ENCODE measurements at places on chromosomes 5 and 9.
A peak's percentile ranks its signal among the peaks of the same experiment; 100 is the strongest.

GRCh38 chr5:137666461-137666850 is 69.4 kb downstream of the KLHL3 start:
- no peak for DNase-seq

DNA sequence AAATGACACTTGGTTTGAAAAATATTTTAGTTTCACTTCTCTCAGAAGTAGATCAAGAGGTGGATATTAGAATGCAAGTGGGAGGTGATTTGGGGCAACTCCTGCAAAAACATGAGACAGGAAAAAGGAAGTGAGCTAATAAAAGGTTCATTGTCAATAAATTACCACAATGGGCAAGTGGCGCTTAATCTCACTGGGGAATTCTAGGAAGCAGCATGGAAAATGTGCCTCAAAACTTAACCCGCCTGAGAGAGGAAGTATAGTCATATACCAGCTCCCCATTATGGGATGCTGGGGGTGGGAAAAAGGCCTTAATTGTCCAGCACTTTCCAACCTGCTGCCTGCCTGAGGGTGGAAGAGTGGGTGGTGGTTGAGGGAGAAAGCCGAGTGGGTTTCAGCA is 204.1 kb downstream of the ELAVL2 start:
- no peak for DNase-seq

DNA sequence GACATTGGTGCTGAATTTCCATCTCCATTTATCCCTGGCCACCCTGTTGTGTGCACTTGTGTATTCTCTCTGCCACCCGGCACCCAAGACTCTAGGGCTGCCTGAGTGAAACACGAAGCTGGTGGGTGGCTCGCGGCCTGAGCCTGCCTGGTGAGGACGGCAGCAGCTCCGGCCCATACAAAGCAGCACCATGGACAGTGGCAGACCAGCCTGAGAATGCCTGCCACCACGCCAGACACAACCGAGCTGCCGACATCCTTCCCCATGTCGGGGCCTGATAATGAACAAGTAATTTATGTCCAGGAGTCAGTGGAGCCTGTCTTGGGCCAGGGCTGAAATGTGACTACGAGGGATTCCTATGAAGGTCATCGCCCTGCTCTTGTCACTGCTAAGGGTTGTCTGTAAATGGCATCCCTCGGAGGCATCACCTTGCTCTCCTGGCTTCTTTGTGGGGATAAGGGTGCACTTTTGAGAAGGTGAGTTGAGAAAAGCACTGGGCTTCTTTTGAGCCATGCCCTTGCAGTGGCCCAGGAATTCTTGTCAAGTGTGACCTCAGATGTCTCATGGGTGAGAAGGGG is 175.7 kb downstream of the MELK start:
- DNase-seq, result peak; percentile 45

DNA sequence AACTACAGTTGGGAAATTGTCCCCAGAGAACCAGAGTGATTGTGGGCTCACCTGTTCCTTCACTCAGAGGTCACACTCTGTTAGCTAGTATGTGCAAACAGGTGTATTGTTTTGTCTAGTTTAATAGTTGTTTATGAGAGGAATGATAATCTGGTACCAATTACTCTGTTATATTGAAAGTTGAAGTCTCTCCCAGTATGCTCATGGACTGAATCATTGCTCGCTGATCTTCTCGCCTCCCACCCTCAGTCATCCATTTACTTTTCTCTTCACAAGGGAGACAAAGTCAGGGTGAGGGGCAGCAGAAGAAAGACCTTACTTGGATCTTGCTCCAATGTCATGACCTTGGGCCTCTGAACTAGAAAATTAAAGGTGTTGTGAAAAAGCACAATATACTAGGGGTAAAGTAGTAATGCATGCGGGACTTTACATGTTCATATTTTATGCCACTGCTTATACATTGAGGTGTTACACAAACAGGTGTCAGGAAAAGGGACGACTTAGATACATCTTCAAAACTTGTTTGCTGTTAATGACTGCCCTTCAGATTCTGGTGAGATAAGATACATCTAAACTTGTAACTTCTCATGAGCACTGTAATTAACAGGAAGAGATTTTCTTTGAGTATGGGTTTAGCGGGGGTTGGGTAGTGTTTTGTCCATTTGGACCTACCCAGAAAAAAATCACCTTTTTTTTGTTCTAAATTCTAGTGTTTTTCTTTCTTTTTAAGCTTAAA is 36.9 kb downstream of the LNPEP start:
- no peak for DNase-seq

DNA sequence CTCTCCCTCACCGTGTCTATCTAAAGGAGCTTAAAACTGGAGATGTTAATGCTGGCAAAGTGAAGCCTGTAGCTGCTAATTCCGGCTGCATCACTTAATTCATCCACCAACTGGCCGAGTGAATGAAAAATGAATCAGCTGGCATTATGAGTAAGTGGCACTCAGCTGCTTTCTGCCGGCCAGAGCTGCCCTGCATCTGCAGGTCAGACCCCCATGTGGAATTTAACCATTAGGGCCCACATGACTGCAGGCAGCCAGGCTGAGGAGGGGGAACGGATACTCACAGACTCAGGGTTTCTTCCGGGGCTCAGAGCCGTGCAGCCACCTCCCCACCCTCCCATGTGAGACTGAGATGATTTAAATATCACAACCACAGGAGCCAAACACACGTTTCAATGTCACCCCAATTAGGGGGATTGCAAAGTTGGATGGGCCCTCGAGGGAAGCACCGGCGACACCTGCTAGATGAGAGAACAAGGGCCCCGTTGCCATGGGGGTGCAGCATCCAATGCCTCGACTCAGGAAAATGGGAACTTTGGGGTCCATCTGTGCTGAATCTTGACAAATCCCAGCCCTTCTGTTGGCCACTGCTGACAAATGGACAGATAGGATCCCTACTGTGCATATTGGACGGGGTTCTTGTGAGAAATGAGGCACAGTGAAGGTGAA is 115.6 kb upstream of the ALDH1B1 start:
- no peak for DNase-seq

- no peak for DNase-seq
Observed at GRCh38 chr5:68200288-68200687, 15.3 kb upstream of the PIK3R1 start.

DNA sequence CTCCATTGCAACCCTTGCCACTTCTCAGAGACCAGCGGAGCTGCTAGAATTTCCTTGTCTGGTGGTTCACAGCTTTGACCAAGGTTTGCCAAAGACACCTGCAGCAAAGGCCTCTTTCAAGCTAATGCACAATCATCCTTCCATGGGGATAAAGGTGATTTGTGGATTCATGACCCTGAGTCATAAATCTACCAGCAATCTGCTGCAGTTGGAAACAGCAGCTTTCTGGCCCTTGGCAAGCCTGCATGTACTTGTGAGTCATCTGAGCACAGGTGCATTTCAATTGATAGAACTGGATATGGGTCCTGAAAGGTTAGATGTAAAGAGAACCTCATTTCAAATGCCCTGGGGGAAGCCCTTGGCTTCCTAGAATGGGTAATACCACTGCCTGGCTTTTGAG is 21.6 kb upstream of the TCF7 start:
- DNase-seq, result no peak

DNA sequence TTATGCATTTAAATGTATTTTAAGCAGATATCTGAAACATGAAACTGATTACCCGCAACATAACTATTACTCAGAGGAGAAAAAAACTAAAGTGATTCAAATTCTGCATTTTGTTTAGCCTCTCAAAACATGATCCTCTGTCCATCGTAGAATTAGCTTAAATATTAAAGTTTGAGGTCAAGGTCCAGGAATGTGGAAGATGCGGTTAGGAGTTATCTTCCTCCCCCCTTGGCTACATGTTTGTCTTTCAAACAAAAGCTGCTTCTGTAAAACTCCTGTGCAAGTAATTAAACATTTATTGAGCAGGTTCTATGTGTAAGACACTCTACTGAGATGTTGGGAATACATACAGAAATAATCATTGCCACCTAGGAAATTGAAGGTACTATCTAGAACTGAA is 175.0 kb upstream of the ISL1 start:
- no peak for DNase-seq

DNA sequence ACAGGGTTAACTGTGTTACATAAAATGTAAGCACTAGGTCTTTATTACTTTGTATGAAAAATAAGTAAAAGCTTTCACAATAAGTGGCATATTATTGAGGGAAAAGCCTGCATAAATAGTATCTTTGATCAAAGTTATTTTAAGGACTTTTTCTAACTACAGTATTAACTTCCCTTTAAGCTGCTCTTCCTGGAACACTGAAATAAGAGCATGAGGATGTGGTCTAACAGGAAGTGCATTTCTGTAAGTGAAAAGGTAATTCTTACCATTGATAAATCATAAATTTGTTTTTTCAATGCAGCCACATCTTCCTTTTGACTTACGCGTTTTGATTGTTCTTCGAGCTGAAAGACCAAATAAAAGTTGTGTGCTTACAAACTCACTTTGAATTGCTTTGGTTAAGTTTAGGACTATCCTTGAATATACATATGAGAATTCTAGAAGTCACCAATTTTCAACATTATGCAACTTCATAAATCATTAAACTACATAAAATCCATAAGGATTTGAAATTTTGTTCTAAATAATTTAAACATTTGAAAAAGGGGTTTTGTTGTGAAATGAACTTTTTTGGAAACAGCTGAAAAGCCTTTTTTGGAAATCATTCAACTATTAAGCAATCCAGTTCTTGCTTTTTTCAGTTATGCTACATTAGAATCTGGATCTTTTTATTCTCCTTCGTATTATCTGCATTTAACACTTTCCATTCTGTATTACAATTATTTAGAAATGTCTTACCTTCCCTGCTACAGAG is 50.6 kb downstream of the RASEF start:
- DNase-seq, result no peak

GRCh38 chr5:137822158-137822764 is 45.4 kb upstream of the MYOT start:
- peak; percentile 40 for DNase-seq

- peak; percentile 89 for DNase-seq
Observed at GRCh38 chr9:132800038-132800648, 77.9 kb downstream of the AK8 start.

DNA sequence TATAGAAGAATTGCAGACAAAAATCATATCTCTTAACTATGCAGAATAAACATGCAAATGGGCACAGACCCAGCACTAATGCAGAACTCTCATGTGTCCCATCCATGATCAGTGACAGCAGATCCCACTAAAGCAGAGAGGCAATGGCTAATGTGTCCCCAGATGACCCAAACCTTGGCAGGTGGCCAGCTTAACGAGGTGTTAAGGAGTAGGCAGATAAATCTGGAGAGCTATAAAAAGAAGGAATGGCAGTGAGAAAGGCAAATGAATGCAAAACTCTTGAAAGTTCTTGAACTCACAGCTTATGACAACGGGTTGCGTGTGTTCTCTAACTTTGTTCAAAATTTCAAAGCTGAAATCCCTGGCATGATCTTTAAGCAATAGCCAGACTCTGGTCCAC is 265.4 kb downstream of the RASEF start:
- no peak for DNase-seq

DNA sequence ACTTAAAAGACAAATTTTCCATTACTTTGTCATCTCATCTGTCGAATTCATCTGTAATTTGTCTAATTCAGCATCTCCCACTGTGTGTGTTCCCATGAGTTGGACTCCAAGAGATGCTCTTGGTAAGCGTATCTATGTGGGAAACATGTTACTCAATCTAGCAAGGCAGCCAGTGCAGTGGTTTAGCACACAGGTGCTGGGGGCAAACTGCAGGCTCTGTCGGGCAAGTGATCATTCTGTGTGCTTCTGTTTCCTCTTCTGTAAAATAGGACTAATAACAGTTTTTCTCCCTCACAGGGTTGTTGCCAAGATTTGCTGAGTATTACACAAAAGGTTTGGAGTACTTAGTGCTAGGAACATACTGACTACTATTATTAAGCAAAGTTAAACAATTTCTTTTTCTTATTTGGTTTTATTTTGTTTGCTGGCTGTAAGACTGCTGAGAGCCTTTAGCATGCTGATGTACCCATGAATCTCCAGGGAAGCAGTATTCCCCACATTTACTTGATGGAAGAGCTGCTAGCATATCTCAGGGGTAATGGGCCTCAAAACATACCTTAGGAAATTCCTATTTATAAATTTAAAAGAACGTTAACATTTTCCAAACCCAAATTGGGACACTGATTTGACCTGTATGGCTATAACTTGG is 709 bp upstream of the GAPT start:
- DNase-seq, result no peak

DNA sequence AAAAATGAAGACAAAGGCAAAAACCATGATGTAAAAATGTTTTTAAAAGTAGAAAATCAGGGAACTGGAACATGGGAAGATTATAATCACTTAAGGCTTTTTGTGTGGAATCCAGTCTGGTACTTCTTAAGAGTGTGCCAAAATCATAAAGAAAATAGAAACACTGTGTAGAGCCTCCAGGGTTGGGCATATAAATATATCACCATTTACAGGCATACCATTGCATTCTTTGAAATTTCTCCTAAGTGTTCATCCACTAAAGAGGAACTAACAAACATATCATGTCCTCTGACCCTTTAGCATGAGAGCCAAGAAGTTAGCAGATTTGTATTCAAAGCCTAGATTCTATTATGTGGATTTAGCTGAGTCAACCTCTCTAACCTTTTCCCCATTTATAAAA is 93.3 kb downstream of the SLF1 start:
- DNase-seq, result no peak

- no peak for DNase-seq
Observed at GRCh38 chr5:43567967-43568366, 11.1 kb upstream of the PAIP1 start.

DNA sequence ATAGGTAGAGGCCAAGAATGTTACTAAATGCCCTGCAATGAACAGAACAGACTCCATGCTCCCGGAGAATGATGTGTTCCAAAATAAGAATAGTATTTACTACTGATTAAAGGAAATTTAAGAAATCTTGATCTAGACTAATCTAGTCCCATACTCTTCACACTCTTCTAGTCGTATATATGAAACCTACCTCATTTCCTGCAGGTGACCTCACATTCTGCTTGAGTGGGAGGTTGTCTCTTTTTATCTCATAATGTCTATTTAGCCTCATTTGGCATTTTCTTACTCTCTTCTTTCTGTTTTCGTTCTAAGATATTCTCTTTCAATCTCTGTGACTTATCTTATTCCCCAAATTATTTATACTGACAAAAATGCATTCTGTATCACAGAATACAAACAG is 9.2 kb upstream of the SHOC1 start:
- DNase-seq, result no peak

DNA sequence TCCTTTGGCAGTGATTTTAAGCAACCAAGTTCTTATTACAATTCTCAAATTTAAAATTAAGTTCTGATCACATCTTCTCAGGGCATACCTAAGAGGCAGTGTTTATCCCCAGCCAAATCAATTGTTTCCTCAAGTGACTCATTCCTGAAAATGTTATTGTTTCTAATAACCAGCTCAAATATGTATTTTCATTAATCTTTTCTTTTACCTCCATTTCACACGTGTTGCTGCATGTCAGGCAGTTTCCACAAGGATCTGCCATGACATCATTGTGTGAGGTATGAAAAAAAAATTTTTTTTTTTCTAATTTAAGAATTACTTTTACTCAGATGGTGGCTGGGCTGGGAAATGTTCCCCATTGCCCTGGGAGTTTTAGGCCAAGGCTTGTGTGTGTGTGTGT is 113.0 kb upstream of the NTRK2 start:
- DNase-seq, result no peak

DNA sequence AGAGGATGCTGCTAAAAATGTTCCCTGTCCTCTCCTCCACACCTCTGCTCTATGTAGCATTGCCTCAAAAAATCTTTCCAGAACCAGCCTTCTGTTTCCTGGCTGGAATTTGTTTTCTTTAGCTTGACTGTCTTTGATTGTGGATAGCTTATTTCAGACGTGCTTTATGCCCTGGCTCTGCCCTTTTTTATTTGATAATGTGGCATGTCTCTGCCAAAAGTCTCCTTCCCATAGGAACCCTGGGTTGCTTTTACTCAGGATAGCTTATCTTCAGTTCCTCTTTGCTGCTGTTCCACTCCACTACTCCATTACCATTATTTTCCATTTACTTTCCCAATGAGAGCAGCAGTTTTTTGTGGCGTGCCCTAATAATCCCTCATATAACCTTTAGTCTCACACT is 885 bp upstream of the TMEM252 start:
- DNase-seq, result no peak

Measured in hematopoietic multipotent progenitor cell treated with erythropoietin and hydrocortisone succinate and interleukin-3 and kit ligand, for 8 days (in vitro differentiated cells).